Cardiac septum (tissue), 1 donor: ENCODE measurements at places on chromosomes 4 and X. TPM values are rescaled to one million over a fixed set of nuclear protein-coding genes. Genes with fewer than 3 reads are reported as not detected.

Gene MAGEA12
- total RNA-seq, result not detected

Gene HEPH
- total RNA-seq, result 47.7 TPM

DNA sequence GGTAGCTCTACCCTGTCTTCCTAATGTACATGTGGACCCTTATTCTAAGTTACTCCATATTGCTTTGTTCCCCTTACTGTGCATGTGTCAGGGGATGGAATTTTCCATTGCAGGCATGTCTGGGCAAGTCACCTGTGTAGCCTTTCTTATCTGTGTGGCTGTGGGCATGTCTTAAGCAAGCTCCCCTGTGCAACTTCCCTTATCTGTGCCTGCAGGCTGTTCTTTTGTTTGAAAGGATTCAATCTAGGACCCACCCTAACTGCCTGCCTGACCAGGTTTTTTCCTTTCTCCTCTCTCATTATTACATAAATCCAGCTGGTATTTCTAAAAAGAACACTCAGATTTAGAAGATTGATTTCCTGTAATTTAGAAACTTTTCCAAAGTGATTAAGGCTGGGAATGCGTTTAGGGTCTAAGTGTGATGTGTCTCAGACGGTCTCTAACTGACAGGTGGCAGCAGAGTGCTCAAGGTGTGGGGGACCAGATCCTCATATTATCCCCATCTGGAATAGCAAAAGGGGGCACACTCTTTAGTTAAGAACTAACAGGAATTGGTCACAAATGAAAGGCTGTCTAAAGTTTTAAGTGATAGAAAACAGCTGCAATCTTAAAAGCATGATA lies 198.9 kb upstream of the PPP1R2C start:
- no peak for DNase-seq

DNA sequence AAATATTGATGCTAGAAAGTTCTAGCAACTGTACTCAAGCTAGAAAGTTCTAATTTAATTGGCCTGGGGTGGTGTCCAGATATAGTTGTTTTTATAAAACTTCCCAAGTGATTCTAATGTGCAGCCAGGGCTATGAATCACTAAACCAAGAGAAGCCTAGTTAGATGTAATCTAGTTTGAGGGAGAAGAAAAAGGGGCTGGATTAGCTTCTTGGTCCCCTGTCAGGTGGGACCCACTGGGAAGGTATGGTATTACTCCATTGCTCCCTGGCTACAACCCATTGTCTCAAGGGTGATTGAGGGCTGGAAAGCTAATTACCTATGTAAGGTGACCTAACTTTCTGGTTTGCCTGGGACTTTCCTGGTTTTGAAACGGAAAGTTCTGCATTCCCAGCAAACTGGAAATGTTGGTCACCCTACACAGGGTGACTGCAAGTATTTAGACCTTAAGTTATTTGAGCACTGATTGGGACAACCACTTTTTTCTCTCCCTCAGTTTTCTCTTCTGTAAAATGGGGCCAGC lies 23.9 kb upstream of the MSN start:
- no peak for DNase-seq

DNA sequence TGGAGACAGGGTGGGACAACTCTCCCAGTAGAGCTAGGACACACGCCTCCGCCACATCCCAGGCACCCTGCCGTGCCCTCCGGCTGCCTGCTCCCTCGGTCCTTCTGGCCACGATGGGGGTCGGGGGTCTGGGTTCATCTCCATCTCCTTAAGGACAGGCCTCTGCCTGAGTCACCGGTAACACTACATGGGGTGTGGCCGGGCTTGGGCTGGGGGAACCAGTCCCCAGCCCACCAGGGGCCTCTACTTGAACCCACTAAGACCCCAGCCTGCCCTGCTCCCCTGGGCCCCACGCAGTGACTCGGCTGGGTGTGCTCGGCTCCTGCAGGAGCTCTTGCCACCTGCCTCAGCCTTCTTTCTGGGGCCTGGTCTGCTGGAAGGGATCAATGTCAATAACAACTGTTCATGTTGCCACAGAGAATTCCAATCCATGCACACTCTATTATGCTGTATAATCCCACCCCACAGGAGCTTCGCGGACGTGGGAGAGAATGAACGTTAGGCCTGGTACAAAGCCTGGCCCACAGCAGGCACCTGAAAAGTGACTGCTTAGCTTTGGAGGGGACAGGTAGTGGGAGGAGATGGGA lies 177.7 kb upstream of the PSAPL1 start:
- DNase-seq, result no peak

- DNase-seq, result no peak
Measured at GRCh38 chrX:104430742-104431119, 135.3 kb upstream of the IL1RAPL2 start.

- DNase-seq, result no peak
Measured at GRCh38 chrX:117996918-117997480, 119.6 kb downstream of the KLHL13 start.

DNA sequence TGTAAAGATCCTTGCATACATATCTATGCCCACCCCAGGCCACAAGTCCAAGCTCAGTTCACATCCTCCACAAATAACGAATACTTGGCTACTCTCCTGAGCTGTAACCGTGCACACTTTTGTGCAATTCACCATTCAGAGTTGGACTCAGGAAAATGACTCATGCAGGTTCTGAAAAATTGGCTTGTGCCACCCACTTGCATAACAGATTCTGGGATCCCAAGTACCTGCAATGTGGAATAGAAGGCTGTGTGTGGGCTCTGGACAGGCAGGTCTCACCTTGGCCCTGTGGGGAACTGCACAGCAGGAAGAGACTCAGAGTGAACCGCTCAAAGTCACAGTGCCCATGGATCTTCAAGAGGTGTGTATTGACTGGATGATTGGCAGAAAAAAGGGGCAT lies 502.7 kb downstream of the PACRGL start:
- DNase-seq, result no peak
